ENCODE measurements at places on chromosomes 1 and 21. TPM values are rescaled to one million over a fixed set of nuclear protein-coding genes. Genes with fewer than 3 reads are reported as not detected.

DNA sequence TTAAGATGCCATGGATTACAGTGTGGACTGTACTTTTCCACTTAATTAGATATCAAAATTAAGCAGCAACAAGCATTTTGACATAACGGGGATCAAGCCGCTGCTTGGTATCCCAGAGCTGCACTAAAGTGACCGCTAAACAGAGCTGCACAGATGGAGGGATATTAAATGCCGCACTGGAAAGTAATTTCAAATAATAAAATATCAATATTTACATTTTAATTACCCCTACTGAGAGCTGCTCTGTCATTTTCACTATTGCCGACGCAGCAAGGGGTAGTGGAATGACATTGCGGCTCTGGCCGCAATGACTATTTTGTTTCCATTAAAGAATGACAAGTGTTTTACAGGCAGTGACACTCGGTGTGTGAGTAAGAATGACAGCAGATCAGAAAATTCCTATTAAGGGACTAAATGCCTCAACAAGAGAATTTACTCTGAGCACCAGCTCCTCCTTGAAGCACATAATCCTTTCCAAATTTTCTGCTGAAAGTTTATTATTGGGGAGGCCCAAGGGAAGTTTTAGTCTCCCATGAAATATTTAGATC is 109.1 kb upstream of the USH2A start:
- no peak for DNase-seq
- no peaks in the 10 kb centered on the region for H3K27me3 ChIP-seq
- H3K36me3 ChIP-seq, result no peaks in the 10 kb centered on the region

- peak overlapping the region; percentile 63 for H3K4me3 ChIP-seq
- no peaks in the 10 kb centered on the region for H3K27me3 ChIP-seq
- DNase-seq, result no peak
- peaks cover 24% of the 10 kb centered on the region for H3K4me1 ChIP-seq
Measured at GRCh38 chr1:36322786-36323635, 434 bp downstream of the EVA1B start.

Gene C1orf185
- total RNA-seq, result not detected

Gene TAS1R1
- total RNA-seq, result not detected

Measured in Karpas-422 (cell line).